ENCODE measurements at places on chromosomes 6 and 20.

DNA sequence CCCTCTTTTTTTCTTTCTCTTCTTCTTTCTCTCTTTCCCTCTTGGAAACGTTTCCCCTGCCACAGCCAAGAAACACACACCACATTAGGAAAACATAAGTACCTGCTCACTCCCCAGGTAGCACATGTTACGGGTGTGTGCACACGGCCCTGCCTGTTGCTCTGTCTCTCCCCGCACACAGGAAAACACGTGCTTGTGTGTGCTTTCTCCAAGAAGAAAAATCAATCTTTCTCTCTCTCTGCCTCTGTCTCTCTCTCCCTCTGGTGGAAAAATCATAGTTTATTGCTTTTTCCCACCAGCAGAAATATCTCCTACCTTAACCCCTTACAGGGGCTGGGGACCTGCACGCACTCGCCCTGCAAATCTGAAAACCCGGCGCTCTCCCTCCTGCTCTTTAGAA lies 102.3 kb downstream of the EDN3 start:
- no peak for DNase-seq

DNA sequence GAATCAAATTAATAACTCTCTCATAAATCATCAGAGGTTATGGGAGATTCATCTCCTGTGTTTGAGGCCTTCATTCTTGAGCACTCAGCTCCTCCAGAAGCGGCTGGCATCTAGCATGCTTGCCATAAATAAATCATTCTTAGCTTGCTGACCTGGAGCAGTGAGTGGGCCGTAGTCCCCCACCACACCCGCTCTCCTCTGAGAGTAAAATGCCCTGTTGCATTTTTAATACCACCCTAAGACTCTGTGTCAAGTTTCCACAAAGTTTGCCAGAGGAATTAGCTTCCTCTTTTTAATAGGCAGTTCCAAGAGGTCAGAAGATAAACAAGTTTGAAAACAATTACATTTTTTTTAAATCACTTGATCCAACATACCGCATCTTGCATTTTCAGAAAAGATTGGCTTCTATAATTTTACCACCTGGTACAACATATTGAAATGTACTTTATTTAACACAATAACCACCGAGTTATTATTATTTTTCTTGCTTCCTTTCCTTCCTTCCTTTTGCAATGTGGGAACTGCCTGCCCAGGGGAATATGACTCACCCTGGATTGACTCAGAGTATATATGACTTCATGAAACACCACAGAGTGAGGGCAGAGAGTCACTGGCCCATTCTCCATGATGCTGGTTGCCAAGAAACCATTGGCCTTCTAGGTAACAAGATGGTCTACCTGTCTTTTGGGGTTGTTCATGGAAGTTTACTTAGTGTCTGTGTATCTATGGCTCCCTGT lies 29.4 kb upstream of the CLIC5 start:
- DNase-seq = no peak

GRCh38 chr6:7673063-7673536 lies 52.8 kb upstream of the BMP6 start:
- DNase-seq = peak; percentile 26

GRCh38 chr6:71727632-71728294 lies 158.6 kb upstream of the RIMS1 start:
- no peak for DNase-seq

GRCh38 chr6:44641344-44642031 lies 254.0 kb downstream of the CDC5L start:
- no peak for DNase-seq

DNA sequence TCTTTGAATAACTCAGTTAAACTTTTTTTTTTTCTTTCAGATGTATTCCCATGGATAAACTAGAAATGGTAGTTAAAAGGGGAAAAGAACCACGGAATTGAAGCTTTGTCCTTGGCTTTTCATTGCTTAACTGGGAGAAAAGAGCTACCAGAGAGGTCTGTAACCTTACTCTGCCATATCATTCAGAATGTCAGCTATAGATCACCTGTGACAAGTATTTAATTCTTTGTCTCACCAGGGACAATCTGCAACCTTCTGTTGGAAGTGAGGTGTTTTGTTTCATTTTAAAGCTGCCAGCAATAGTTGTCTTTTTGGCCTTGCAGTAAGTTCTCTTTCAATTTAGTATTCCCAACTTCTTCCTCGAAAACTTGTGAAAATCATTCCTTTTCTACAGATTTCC lies 618.4 kb downstream of the FRK start:
- no peak for DNase-seq

DNA sequence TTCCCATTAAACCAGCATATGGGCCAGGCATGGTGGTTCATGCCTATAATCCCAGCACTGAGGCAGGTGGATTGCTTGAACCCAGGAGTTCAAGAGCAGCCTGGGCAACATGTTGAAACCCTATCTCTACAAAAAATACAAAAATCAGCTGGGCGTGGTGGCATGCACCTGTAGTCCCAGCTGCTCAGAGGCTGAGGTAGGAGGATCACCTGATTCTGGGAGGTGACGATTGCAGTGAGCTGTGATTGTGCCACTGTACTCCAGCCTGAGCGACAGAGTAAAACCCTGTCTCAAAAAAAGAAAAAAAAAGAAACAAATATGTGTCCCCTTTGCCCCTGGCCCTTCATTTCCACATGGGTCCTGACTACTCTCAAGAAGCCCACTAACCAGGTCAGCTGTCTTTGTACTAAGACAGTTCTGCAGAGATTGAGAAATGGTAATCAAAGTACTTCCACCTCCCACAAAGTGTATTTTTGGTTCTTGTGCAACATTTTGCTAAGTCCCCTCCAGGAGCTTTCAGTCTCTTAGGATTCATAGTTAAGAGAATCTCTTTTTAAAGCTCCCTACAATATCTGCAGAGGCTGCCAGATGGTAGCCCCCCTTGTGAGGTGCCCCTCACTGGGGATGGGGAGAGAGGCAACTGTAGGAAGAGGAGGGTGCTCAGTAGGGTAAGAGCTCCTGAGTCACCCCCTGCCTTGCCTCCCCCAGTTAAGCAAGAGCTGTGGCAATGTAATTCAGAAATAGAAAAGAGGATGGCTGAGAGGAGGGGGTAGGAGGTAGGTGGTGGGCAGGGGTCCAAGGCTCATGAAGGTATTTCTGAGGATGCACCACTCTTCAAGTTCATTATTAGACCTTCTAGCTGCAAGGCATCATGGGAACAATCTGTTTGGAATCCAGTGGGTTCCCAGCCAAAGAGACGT lies 16.5 kb upstream of the WFDC2 start:
- no peak for DNase-seq

GRCh38 chr20:47306755-47307370 lies 49.6 kb downstream of the ZMYND8 start:
- no peak for DNase-seq

DNA sequence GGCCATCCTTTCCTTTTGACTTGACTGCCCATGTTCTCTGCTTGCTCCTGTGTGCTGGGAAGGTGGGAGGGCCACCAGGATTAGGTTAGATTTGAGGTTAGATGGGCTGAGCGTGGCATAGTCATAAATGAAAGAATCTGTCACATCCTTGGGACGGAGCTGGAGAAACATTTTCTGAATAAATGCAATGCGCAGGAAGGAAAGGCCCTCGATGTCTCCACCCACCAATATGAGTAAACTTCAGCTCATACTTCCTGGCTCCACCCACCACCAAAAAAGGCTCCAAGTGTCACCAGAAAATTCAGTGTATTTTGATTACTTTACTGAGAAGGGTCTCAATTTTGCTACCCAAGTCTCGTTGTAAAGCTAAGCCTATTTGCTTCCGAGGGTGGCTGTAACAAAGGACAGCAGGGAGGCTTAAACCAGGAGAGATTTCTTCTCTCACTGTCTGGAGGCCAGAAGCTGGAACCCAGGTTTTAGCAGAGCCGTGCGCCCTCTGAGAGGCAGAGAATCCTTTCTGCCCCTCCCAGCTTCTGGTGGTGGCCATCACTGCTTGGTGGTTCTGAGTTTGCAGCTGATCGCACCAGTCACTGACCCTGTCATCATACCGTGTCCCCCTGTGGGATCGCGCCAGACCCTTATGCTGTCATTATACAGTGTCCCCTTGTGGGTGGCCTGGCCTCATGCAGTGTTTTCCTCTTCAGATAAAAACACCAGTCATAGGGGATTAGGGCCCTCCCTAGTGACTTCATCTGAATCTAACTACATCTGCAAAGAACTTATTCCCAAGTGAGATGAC lies 137.8 kb downstream of the TTLL2 start:
- no peak for DNase-seq

DNA sequence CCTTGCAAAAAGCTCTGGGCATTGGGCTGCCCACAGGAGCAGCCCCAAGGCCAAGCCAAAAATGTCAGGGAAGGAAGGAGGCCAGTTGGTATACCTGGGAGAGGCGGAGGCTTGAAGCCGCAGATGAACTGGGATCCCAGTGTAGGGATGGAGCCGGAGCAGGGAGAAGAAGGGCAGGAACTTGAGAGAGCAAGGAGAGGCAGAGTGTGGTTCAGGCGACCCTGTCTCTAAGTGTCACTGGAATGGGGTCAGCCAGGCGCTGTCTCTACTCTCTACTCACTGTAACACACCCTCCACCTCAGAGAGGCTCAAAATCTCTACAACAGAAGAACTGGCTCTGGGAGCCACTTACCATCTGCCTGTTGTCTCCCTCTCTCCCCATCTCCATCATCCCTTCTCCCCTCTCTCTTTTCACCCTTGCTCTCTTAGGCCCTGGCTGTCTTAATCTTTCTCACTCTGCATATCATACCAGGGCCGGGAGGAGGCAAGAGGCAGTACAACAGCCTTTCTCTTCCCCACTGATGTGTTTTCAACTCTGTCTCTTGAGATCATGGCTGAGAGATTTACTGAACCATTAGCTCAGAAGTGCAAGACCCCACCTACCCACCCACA lies 93.3 kb downstream of the CRYBG1 start:
- no peak for DNase-seq

DNA sequence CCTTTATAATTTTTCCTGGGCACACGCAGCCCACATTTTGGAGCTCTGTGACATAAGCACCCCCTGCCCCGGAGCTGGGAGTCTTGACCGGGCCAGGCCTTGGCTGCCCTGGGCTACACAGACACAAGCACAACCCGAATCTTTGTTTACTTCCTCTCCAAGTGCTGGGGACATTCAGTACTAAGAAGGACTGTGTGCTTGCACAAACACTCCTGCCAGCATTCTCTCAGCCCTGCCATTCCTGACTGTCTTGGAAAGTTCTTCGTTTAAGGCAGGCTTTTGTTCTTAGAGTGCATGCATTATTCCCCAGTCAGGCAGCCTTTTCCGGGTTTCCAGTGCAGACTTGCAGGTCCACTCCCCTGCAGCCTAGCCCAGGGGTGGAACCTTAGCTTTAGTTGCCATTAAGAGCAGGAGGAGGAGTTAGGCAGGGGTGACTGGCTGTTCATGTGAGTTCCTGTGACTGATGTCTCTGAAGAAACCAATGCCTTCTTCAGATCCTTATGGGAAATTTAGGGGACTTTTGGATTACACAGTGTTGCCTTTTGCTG lies 28.6 kb downstream of the FOXO3 start:
- DNase-seq = peak; percentile 59

DNA sequence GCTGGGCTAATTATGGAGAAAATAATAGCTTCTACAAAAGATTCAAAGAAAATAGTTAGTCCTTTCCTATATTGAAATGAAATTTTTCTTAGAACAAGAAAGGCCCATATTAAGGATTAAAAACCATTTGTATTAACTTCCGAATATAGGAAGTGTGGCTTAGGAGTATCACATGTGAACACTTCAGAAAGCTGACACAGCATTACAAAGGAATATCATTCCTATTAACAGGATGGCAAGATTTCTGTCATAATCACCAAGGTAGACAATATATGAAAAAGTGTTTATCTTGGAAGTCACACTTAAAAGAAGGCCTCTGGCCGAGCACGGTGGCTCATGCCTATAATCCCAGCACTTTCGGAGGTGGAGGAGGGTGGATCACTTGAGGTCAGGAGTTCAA lies 5.4 kb upstream of the LATS1 start:
- DNase-seq = no peak

DNA sequence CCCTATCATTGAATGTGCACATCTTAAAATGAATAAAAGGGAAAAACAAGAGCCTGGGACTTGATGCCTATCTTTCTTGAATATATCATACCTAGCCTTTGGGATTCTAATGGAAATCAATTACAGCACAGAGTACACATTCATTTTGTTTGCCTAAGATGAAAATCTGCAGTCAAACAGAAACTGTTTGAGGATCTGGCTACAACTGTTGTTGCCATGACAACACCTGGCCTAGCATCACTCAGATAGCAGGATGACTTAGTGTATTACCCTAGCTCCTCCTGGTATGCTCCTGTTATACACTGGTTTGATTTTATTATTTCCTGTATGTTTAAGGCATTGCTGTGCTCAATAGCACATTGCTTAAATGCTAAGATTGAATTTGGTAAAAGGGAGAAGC lies 71.5 kb upstream of the LAMP5 start:
- no peak for DNase-seq

DNA sequence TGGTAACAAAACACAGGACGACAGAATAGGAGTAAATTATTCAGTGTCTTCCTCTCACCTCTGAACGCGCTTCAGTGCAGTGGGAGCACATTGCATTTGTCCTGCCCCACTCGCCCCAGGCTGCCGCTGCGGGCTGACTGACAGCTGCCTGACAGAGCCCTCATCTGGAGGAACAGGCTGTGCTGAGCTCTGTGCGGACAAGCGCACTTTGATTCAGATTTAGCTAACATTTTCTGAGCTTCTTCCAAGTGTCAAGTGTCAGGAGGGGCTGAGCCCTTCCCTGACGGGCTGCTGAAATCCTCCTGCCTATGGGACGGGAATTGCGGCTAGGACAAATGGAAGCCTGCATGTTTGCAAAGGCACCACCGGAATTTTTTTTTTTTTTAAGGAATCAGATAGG lies 383.0 kb upstream of the CDH4 start:
- no peak for DNase-seq

DNA sequence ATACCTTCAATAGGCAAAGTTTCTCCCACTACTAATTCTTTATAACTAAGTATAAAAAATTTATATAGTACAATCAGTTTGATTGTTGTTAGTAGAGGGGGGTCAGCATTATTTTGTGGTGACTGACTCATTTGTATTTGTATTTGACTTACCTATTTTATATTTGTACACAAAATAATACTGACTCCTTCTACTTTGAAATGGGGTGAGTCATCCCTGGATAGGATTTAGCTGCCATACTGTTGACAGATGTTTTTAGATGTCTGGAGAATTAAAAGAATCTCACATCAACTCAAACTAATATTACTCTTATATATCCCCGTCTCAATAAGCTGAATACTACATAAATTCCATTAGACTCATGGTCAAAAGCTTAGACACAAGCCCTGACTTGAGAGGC lies 114.9 kb downstream of the FRK start:
- DNase-seq = no peak

DNA sequence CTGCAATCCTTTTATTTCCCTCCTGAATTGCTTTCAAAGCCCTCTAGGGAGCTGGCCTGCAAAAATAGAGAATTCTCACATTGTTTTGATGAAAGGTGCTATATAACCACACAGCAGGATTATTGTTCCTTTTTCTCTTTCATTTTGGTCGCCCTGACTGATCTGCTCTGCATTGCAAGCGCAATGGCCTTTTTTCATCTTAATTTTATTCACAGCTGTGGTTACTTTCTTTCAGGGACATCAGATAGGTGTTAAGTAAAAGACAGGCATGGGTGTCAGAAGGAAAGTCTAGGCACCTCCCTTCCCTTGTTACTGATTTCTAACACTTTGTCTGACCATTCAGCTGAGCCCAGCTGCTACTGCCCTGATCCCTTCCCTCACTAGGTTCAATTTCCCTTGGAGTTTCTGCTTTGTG lies 850.5 kb upstream of the MAP3K7 start:
- no peak for DNase-seq
